Bronchus fibroblast of lung (primary cell): ENCODE measurements at places on chromosomes 16 and 17. TPM values are rescaled to one million over a fixed set of nuclear protein-coding genes. Genes with fewer than 3 reads are reported as not detected.

Gene CDRT4
- total RNA-seq: 0.15 TPM in 1 of 2 replicates, not detected in the other

Gene KRTAP4-5
- total RNA-seq: not detected in 2 replicates

Gene SALL1
- 0.17 and 0.30 TPM in 2 replicates for total RNA-seq

Gene MYO15A
- 0.59 and 2.4 TPM in 2 replicates for total RNA-seq

Gene CACNG4
- not detected in 2 replicates for total RNA-seq

Gene NPIPA5
- total RNA-seq: 2.1 and 2.7 TPM in 2 replicates

Gene TOP2A
- total RNA-seq: 107 and 127 TPM in 2 replicates
